ENCODE measurements at places on chromosomes 6 and 20.
A peak's percentile ranks its signal among the peaks of the same experiment; 100 is the strongest.

- DNase-seq: no peak
Measured at GRCh38 chr6:116389357-116389756, 18.6 kb downstream of the DSE start.

- no peak for DNase-seq
Measured at GRCh38 chr6:56144538-56145324, 102.6 kb downstream of the COL21A1 start.

DNA sequence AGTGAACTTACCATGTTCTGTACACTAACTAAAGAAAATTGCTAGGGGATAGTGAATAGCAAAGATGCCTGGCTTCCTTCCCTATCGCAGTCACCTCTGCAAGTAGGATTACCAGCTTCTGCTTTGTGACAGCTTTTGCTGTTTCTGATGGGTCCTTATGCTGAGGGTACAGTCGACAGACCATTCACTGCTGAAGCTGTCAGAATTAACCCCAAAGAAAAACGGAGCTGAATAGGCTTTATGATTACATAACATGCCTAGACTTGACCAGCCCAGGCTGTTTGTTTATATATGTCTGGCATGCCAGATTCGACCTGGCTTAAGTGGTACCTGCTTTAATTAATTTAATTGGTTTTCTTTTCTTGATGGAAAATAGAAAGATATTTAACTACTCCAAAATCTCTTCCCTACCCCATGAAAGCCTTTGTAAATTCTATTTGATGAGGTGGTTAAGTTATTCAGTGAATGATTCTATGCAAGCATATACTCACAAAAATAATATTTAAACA, 21.7 kb upstream of the PRELID3B start:
- DNase-seq: no peak

GRCh38 chr6:122012578-122012977, 386.9 kb upstream of the HSF2 start:
- DNase-seq: no peak

DNA sequence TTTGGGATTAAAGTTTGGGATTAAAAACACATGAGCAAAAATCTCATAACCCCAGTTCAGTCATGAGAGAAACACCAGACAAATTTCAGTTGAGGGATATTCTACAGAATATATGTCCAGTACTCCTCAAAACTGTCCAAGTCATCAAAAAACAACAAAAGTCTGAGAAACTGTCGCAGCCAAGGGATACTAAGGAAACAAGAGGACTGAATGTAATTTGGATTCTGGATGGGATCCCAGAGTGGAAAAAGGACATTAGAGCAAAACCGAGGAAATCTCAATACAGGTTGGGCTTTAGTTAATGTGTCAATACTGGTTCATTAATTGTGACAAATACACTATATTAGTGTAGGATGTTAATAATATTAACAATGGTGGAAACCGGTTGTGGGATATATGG, 219.3 kb downstream of the BCKDHB start:
- no peak for DNase-seq

- DNase-seq: no peak
Measured at GRCh38 chr20:33359399-33360261, 41.7 kb downstream of the CDK5RAP1 start.

DNA sequence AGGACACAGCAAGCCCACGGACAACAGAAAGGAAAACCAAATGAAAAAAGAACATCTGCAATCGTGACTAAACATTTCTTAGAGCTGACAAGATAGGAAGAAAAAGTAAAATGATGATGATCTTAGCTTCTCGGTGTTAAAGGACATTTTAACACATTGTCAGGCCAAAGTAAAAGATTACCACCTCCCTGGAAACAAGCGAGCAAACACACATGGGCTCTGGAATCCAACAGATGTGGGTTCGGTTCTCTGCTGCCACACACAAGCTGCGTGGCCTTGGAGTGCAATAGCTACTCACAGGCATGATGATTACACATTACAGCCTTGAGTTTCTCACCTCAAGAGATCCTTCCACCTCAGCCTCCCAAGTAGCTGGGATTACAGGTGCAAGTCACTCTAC, 7.5 kb upstream of the AAR2 start:
- DNase-seq: no peak

DNA sequence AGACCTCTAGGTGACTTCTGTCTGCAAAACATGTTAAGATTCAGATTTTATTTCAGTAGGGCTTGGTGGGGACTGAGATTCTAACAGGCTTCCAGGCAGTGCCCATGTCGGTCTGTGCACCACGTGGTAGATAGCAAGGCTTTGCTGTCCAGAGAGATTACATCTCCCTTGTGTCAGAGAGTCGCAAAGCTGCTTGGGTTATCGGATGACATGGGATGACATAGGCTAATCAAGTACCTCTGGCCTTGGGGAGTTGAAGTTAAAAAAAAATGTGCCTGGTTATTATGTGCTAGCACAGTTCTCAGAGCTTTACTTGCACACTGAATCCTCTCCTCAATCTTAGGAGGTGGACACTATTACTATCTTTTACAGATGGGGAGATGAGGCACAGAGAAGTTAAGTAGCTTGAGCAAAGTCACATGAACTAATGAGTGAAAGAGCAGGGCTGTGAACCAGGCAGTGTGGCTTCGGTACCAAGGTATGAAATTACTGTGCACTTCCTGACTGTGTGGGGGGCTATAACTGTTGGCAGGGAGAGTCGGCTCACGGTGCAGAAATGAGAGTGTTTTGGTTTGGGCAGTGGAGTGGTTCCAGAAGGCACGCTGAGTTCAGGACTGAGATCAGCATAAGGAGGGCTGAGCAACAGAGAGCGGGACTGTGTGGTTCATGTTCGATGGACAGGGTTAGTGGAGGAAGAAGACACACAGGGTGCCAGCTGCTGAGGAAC, 41.1 kb downstream of the FARS2 start:
- no peak for DNase-seq

DNA sequence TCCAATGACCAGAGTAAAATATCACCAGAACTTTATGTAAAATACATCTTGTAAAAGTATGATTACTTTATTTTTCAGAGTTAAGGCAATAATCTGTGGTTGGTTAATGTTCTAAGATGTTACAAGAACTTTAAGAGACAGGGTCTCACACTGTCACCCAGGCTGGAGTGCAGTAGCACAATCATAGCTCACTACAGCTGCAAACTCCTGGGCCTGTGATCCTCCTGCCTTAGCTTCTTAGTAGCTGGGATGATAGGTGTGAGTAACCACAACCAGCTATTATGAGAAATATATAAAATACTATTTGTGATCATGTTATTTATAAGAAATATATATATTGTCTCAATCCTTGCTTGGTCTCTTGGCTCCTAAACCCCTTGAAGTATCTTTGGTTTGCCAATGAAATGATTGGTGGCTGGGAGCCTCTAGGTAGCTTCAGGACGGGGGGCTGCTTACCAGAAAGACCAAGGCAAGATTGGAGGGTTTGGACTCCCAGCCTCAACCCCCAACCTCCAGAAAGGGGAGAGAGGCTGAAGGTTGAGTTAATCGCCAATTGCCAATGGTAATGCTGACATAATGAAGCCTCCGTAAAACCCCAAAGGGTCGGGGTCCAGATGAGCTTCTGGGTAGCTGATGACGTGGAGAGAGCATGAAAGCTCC, 15.4 kb downstream of the SOD2 start:
- no peak for DNase-seq

DNA sequence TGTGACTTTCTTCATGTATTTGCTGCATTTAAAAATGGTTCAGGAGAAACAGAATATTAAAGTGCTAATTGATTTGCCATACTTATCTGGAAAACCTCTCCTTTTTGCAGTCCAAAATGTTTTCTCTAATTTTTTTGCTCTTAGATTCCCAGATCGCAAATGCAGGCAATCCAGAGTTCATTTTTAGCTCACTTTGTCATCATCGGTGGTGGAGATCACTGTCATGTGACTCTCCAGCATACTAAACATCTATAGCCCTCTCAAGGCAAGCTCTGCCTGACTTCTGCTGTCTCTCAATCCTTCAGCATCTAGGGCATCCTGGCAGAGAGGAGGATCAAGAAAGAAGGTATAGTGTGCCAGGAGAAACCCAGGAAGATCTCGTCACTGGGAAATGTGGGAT, 24.8 kb downstream of the ABRACL start:
- DNase-seq: no peak

GRCh38 chr20:32018269-32019155, 8.3 kb downstream of the CCM2L start:
- no peak for DNase-seq

DNA sequence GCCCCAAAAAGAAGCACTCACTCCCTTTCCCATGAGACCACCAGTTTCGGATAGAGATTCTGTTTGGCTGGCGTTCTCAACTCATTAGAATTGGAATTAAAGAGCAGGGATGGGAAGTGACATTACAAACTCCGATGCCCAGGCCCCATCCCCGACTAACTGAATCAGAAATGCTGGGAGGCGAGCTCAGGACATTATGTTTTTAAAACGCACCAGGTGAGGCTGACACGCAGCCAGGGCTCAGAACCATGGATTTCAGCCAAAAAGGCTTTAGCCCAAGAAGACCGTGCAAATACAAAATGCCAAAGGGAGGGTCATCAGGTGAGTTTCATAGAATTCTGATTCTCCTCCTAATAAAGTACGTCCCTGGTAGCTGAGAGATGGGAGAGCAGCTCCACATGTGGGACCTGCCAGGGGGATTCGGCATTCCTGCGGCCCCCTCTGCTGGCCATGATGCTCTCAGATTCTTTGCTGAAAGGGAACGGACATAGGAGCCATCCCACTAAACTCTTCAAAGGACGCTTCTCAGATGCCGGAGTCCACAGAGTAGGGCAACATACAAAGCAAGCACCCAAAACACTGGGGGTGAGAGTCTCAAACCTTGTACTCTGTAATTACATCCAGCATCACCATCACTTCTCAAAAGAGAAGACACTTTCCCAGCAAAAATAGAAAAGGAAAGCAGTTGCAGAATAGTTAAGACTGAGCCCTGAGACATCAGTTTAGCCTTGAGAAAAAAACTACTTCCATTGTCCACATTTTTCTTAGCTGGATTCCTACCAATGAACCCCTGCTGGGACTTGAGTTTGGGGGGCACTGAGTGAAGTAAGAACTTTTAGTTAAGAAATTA, 205.2 kb downstream of the BMP7 start:
- DNase-seq: no peak

DNA sequence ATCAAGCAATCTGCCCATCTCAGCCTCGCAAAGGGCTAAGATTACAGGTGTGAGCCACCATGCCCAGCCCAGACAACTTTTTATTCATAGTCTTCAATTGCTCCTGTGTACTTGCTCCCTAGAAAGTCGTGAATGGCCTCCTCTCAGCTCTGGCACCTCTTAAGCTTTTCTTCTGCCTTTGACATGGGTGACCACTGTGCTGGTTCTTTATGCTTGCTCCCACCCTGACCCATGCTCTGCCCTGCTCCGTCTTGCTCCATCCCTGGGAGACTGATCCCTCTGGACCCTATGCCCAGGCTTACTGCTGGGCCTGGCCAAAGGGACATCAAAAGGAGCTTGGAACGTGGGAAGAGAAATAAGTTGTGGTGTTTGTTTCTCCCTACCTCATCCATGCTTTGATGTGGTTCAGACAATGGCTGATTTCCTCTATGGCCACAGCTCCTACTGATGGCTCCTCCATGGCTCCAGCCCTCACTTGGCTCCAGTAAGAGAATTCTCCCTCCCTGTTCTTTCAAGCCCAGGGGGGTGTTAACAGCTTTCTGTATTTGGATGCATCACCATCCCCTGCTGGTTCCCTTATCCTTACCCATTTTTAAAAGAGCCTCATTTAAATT, 7.7 kb upstream of the TREM2 start:
- no peak for DNase-seq

GRCh38 chr6:14732844-14733757, 512.8 kb upstream of the JARID2 start:
- peak; percentile 26 for DNase-seq
